Activated CD8-positive, alpha-beta memory T cell treated with anti-CD3 and anti-CD28 coated beads, Interleukin-2, amount 10 ng/mL, durations not matched to agents 7 days and 5 days (primary cell): ENCODE measurements at places on chromosomes 7 and 10. TPM values are rescaled to one million over a fixed set of nuclear protein-coding genes. Genes with fewer than 3 reads are reported as not detected.

DNA sequence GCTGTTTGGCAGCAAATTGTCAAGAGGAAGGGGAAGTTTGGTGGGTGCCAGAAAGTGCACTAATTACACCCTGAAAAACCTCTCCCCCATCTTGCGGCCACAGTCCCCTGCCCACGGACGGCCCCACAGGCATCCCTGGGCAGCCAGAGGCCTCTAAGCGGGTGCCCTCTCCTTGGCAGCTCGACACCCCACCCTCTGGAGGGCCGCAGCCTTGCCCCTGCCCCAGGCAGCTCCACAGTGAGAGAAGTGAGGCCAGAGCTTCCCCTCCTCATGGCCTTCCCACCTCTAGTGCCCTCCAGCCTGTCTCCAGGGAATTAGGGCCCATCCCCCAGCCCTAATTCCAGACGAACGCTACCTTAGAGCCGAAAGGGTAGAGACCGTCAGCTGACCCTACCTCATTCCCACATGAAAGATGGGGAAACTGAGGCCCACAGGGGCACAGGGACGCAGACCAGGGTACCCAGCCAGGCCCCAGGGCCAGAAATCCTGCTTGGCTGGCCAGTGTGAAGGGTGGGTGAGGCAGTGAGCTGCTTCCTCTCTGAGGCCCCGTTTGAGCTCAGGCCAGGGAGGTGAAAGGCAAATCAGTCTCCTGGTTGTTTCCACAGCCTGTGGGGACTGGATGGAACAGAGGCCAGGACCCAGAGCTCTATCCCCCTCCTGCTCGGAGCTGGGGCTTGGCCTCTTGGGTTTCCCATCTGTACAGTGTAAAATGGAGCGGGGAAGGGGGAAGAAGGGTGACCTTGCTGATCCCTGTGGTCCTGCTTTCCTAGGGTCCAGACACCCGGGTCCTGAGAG is 10.0 kb downstream of the ZCCHC24 start:
- no peak overlapping the region for H3K4me3 ChIP-seq
- peaks cover 13% of the 10 kb centered on the region for H3K4me1 ChIP-seq
- peaks cover 12% of the 10 kb centered on the region for H3K27me3 ChIP-seq
- H3K36me3 ChIP-seq: no peaks in the 10 kb centered on the region

PTPRZ1 gene
- total RNA-seq: not detected

DNA sequence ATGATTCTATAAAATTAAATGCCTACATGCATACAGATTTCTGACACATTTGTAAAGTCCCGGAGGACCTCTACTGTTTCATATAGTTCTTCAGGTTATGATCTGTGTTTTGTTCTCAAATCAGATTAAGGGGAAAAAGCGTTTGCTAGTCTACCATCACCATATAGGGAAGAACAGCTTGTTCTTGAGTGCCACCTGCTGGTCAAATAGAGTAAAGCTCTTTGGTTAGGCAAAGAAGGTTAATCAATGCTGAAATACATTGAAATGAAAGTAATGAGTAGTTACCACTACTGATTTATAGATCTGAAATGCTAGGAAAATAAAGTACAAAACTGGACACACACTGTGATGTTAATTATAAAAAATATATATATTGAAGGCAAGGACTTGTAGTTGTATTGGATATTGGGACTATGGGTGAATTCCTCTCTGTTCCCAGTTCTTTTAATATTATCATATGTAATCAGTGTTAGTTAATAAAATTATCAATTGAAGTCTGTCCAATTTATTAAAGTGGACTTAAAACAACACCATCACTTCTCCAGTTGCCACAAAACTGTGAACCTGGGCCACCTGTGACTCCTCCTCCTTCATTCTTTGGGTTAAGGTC is 72.6 kb upstream of the PDLIM1 start:
- peak; percentile 63 for DNase-seq
- H3K4me3 ChIP-seq: no peak overlapping the region

DNA sequence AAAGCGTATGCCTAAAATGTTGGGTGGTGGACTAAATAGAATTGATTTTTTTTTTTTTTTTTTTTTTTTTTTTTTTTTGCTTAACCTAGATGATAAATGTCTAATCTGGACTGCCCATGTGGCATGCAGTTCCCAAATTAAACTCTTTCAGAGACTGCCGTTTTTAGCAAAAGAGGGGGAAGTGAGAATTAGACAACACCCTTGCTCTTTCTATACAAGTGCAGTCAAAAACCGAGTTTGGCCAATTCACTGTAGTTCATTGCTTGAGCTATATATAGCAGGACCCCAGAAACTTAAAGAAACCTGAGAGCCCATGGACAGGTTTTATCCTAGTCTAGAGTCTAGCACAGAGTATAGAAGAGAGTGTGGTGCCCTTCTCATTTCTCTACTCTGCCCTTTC is 141.9 kb downstream of the GRM3 start:
- no peak overlapping the region for H3K4me3 ChIP-seq
- no peak for DNase-seq
- no peak overlapping the region for H3K27ac ChIP-seq

OR6V1 gene
- not detected for total RNA-seq

GRCh38 chr7:117445206-117445605 is 17.9 kb upstream of the ASZ1 start:
- H3K4me3 ChIP-seq: no peak overlapping the region
- H3K36me3 ChIP-seq: no peaks in the 10 kb centered on the region
- H3K27ac ChIP-seq: no peak overlapping the region
- H3K27me3 ChIP-seq: no peaks in the 10 kb centered on the region
- DNase-seq: no peak
- H3K4me1 ChIP-seq: no peaks in the 10 kb centered on the region

DNA sequence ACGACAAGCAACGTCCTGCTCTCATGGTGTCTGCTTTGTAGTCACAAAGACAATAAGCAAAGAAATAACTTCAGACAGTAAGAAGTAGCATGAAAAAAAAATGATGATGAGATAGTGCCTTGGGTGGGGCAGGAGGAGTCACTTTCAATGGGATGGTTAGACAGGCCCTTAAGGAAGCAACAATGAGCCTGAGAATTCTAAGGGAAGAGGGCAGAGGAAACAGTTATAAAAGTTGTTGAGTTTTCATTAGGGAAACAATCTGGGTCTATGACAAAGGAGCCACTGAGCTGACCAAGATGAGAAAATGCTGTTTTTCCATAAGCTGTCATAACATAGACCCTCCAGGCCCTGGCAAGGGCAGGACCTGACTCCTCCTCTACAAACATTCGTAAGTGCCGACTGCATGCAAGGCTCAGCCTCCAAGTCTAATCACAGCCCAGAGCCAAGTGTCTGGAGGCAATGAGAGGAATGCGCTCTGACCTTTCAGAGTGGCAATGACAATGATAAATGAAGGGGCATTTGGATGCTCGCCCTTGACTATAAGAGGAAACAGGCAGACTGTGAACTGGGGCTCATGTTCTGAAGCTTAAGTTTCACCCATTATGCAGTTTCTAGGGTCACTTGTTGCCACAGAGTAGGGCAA is 43.7 kb downstream of the PPP1R3C start:
- no peaks in the 10 kb centered on the region for H3K36me3 ChIP-seq
- no peak overlapping the region for H3K4me3 ChIP-seq
- no peaks in the 10 kb centered on the region for H3K4me1 ChIP-seq
- peaks cover 25% of the 10 kb centered on the region for H3K27me3 ChIP-seq
- H3K27ac ChIP-seq: no peak overlapping the region
